Parietal lobe (tissue), 2 donors: ENCODE measurements at places on chromosomes 5 and 9. TPM values are rescaled to one million over a fixed set of nuclear protein-coding genes. Genes with fewer than 3 reads are reported as not detected.

Gene SLC23A1
- total RNA-seq, result not detected

Gene IQGAP2
- total RNA-seq, result 25.0 TPM

Gene PCDHGA10
- total RNA-seq, result 36.3 TPM

Gene DCAF10
- 39.4 TPM for total RNA-seq

Gene HAND1
- not detected for total RNA-seq

Gene EPB41L4B
- total RNA-seq, result 3.4 TPM

Gene OR2V2
- not detected for total RNA-seq

Gene C5
- 12.2 TPM for total RNA-seq

Gene ST8SIA4
- 44.1 TPM for total RNA-seq

Gene LCP2
- total RNA-seq, result 1.3 TPM

Gene C9orf153
- 1.3 TPM for total RNA-seq

Gene PIP5K1B
- total RNA-seq, result 7.8 TPM

Gene OGN
- 1.6 TPM for total RNA-seq

Gene PCDHGA3
- 11.0 TPM for total RNA-seq

Gene GNG10
- 24.1 TPM for total RNA-seq

Gene INIP
- total RNA-seq, result 25.4 TPM

Gene FRMD3
- total RNA-seq, result 38.2 TPM

Gene PCDHAC2
- 55.1 TPM for total RNA-seq

Gene KIAA1958
- 31.6 TPM for total RNA-seq

Gene LECT2
- total RNA-seq, result not detected

Gene SEMA5A
- total RNA-seq, result 13.1 TPM

Gene CARD6
- total RNA-seq, result 0.63 TPM

Gene BAAT
- 0.31 TPM for total RNA-seq

Gene NTRK2
- 203 TPM for total RNA-seq

Gene FRRS1L
- total RNA-seq, result 85.4 TPM
